Stimulated activated CD4-positive, alpha-beta T cell treated with anti-CD3 and anti-CD28 coated beads, Interleukin-15, amount 100 ng/mL, for 1 hour (primary cell): ENCODE measurements at places on chromosomes 2 and 18.

DNA sequence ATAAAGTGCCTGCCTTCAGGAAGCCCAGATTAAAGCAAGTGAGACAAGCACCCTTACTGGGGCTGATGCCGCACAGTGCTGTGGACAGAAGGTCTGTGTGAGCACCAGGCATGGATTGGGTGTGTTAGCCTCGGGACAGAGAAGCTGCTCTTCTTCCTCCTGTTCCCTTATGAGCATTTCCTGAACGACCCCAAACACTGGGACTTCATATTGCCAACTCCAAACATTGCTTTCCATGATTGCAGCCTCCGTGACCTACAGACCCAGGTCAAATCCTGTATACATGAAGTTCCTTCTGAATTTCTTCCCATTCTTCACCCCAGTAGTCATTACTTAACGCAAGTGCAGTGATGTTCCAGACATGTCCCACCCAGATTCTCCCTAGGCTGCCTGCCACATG is 129.8 kb upstream of the ALKAL2 start:
- no peak for DNase-seq

GRCh38 chr2:168568476-168569267 is 112.6 kb downstream of the CERS6 start:
- no peak for DNase-seq

GRCh38 chr2:180554330-180554729 is 426.1 kb upstream of the UBE2E3 start:
- DNase-seq: no peak

- DNase-seq: no peak
Observed at GRCh38 chr2:236679884-236680860, 110.5 kb downstream of the ACKR3 start.

- no peak for DNase-seq
Observed at GRCh38 chr2:74373221-74373676, 6.9 kb downstream of the DCTN1 start.

GRCh38 chr18:10403708-10404107 is 50.7 kb upstream of the APCDD1 start:
- DNase-seq: no peak

DNA sequence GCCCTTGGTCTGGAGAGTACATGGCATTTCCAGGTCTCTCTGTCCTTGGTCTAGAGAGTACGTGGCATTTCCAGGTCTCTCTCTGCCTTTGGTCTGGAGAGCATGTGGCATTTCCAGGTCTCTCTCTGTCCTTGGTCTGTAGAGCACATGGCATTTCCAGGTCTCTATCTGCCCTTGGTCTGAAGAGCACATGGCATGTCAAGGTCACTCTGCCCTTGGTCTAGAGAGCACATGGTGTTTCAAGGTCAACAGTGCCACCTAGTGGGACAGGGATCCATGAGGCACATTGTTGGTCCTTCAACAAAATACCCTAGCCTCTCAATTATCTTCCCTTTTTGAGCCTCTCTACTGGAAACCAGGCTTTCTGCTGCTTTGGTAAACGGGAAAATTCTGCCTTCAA is 250.2 kb downstream of the OTX1 start:
- no peak for DNase-seq

- no peak for DNase-seq
Observed at GRCh38 chr2:217928324-217929181, 74.2 kb downstream of the TNS1 start.

GRCh38 chr18:48950536-48951447 is at the start of gene SMAD7:
SMAD7 (minus strand) TSS chr18:48950965; CDS start chr18:48950424, 541 bp downstream.
- DNase-seq: no peak

DNA sequence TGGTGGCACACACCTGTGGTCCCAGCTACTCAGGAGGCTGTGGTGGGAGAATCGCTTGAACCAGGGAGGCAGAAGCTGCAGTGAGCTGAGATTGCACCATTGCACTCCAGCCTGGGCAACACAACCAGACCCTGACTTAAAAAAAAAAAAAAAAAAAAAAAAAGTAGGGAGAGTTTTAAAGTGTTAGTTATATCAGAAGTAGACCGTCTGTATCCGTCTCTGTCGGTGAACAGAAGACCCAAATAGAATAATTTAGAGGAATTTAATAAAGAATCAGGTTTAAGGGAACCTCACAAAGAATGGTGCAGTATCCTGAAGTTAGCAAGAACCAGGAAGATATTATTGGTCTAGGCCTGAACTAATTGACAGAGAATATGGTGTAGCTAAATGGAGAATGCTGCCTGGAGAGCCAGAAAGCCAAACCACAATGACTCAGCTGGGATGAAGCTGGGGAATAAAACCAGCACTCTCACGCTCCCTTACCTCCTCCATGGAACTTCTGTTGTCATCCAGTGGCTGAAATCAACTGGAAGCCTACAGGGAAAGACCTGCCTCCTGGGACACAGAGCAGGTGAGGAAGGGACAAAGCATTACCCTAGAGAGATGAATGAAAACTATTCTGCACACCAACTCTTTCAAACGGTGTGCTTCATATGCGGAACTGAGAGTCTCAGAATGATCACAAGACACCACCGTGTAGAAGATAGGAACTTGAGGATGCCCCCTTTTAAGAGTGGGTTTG is 39.1 kb upstream of the PLEKHM3 start:
- DNase-seq: no peak

GRCh38 chr2:169839954-169840746 is 12.9 kb downstream of the UBR3 start:
- DNase-seq: no peak

DNA sequence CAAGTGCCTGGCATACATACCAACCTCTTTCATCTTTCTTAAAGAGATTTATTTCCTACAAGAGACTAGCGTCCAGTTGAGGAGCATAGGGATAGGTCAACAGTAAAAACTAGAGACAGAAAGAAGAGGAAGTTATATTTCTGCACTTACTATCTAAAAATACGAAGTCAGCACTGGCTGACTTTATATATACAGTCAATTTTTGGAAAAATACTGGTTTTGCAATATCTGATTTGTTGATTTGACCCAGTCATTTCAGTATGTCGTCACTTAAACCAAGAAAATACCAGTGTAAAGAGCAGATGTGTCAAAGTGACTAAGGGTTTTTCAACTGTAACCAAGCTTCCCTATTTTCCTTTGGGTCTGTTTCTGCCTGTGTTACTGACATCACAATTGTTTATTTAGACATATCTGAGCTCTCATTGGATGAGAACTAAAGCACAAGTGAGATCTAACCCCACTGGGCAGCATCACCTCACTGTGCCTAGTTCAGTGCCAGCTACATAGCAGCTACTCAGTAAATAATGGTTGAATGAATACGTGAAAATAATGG is 23.0 kb downstream of the CYTIP start:
- no peak for DNase-seq

DNA sequence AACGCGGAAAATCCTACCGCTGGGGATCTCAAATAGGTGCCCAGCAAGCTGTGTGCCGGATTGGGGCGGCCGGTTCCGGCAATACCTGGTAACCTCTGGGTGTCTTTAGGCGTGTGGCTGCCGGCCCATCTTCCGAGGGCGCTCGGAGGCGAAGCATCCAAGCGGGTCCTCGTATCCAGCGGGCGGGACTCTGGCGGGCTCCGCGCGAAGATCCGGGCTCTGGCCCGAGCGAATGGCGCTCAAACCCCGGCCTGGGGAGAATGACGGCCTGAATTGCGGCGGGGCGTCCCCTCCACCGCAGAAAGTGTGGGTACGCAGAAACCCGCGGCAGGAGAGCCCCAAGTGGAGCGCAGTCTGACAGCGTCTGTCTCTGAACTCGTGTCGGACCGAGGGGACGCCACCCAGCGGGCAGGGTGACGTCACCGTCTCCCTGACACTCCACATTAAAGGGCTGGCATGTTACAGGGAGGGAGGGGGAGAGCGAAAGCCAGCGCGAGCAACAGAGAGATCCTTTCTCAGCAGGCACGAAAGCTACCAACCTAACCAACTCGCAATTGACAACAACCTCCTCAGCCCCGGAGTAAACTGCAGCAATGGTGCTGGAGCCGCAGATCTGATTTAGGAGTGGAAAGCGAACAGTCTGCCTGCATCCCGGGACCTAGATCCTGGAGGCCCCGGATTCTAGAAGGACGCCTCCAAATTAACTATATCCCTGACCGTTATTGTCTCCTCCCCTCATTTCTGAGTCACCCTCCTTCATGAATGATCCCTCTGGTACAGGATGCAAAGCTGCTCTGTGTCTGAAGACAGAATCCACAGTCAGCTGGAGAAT is at the start of gene SKOR2:
Gene SKOR2 (minus strand): TSS at position 372 of the 832 bp plus-strand sequence. CDS start 2,477 bp downstream, outside the sequence.
- DNase-seq: no peak

DNA sequence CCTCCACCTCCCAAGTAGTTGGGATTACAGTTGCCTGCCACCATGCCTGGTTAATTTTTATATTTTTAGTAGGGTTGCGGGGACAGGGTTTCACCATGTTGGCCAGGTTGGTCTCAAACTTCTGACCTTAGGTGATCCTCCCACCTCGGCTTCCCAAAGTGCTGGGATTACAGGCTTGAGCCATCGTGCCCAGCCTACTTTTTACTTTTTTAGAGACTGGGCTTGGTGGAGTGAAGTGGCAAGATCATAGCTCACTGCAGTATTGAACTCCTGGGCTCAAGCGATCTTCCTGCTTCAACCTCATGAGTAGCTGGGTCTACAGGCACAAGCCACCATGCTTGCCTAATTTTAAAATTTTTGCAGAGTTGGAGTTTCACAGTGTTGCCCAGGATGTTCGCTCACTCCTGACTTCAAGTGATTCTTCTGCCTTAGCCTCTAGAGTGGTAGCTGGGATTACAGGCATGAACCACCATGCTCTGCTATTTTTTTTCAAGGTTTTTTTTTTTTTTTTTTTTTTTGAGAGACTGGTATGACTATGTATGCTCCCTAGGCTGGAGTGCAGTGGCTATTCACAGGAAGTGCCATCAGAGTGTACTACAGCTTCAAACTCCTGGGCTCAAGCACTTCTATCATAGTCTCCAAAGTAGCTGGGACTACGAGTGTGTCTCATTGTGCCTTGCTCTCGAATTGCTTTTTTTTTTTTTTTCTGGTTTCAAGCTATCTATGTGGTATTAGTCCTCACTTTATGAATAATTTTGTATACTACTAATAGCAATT is 11.9 kb downstream of the MSH2 start:
- DNase-seq: no peak

DNA sequence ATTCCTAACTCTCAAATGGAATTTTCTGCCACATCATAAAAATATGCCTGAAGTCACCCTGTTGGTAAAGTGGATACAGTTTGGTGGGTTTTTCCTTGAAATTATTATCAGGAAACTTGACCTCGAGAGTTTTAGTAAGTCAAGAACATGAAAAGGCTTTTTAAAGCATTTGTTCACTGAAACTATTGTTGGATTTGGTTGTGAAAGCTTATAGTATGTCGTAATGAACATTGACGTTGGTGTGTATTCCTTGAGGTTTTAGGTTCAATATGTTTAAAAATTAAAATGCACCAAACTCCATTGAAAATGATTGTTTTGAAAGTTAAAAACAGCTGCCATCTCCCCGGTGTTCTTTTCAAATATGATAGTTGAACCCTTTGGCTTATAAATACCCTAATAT is 30.8 kb downstream of the AOX1 start:
- DNase-seq: no peak

DNA sequence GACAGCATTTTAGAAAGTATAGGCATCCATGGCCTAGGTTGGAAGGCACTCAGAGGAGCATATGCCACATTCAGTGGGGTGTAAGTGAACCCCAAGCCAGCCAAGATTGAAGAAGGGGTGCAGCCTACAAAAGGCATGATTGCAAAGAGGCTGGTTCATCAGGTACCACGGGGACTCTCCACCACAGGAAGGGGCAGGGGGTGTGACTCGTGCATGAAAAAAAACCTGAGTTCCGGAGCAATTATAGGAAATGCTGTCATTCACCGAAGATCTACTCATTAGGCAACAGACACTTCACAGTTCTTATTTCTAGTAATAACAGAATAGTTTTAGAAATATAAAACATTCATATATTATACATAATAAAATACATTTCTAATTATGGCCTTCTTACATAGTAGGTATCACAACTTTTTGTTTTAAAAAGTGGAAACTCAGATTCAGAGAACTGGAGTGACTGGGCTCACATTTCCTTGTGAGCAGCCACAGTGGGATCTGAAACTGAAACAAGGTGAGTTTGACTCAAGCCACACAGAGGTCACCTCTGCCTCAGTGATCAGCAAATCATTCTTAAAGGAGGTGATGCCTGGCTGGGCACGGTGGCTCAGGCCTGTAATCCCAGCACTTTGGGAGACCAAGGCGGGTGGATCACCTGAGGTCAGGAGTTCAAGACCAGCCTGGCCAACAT is 188.4 kb upstream of the GYPC start:
- DNase-seq: no peak

GRCh38 chr2:186590759-186591505 is 1.1 kb downstream of the ITGAV start:
- no peak for DNase-seq

DNA sequence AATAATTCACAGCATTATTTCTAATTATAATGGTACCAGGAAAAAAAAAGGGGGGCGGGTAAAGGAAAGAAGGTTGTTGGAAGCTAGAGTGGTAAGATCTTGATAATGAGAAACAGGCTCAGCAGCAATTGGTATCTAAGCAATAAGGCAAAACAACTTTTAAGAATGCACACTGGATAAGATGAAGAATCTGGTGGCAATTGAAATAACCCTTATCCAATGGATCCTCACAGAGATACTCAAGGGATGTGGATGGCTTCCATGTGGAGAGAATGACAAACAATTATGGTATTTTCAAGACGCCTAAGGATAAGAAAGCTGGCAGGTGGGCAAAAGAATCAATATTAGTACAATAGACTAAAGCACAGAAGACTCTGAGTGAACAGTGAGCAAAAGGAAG is 153.6 kb downstream of the UPP2 start:
- no peak for DNase-seq

GRCh38 chr2:28412625-28413151 is 20.0 kb downstream of the FOSL2 start:
- DNase-seq: no peak

- no peak for DNase-seq
Observed at GRCh38 chr2:9310798-9311197, 104.2 kb downstream of the ASAP2 start.

GRCh38 chr2:120445449-120446143 is 99.7 kb downstream of the INHBB start:
- DNase-seq: no peak

GRCh38 chr2:241007880-241008710 is 9.7 kb downstream of the SNED1 start:
- DNase-seq: no peak

DNA sequence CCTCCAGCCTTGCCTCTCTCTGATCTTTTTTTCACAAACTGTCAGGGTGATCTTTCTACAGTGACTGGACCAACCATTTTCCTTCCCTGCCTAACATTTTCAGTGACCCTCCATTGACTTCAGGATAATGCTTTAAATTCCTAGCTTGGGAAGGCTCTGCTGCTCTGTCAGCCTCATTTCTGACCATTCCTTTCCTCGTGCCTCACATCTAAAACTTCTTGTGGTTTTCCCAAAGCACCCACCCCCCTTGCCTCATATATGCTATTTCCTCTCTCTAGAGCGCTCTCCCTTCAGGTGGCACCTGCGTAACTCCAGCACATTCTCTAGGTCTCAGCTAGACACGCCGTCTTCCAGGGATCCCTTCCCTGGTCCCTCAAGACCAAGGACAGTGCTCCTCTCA is 37.2 kb downstream of the DRC1 start:
- DNase-seq: no peak

- no peak for DNase-seq
Observed at GRCh38 chr2:236241181-236242056, 22.8 kb downstream of the ASB18 start.

GRCh38 chr2:208047840-208048239 is 22.5 kb upstream of the PLEKHM3 start:
- no peak for DNase-seq
